ENCODE measurements at places on chromosomes 13 and 19. TPM values are rescaled to one million over a fixed set of nuclear protein-coding genes. Genes with fewer than 3 reads are reported as not detected.

UNC13A gene
- total RNA-seq: 29.0 TPM

TSHZ3 gene
- total RNA-seq: 0.05 TPM

LILRA6 gene
- total RNA-seq: not detected

ZNF677 gene
- total RNA-seq: 0.34 TPM

LRRC63 gene
- not detected for total RNA-seq

C2CD4C gene
- total RNA-seq: 7.1 TPM

ATP4B gene
- total RNA-seq: not detected

ANO8 gene
- total RNA-seq: 22.9 TPM

MAMSTR gene
- total RNA-seq: 1.3 TPM

TYROBP gene
- total RNA-seq: 0.49 TPM

KLK12 gene
- not detected for total RNA-seq

TNPO2 gene
- total RNA-seq: 81.8 TPM

TEX29 gene
- total RNA-seq: not detected

VSTM1 gene
- not detected for total RNA-seq

TNFRSF19 gene
- 1.1 TPM for total RNA-seq

RTBDN gene
- 25.1 TPM for total RNA-seq

TTC9B gene
- total RNA-seq: 1.7 TPM

EID2 gene
- total RNA-seq: 11.7 TPM

HS6ST3 gene
- total RNA-seq: 0.10 TPM

SLC27A5 gene
- 27.1 TPM for total RNA-seq

MRPL57 gene
- total RNA-seq: 26.3 TPM

TEAD2 gene
- total RNA-seq: 31.9 TPM

SPPL2B gene
- 83.1 TPM for total RNA-seq

IGFL2 gene
- not detected for total RNA-seq

ZNF888 gene
- total RNA-seq: 6.4 TPM

SMIM44 gene
- total RNA-seq: not detected

TIMM50 gene
- 111 TPM for total RNA-seq

YJEFN3 gene
- total RNA-seq: 25.3 TPM

LSM14A gene
- 120 TPM for total RNA-seq

PSG4 gene
- not detected for total RNA-seq

POU4F1 gene
- not detected for total RNA-seq

SBK2 gene
- 0.30 TPM for total RNA-seq

BRME1 gene
- 1.7 TPM for total RNA-seq

S1PR5 gene
- 4.4 TPM for total RNA-seq

Measured in HCT116 (cell line).